ENCODE measurements at places on chromosomes 4 and X. TPM values are rescaled to one million over a fixed set of nuclear protein-coding genes. Genes with fewer than 3 reads are reported as not detected.

DNA sequence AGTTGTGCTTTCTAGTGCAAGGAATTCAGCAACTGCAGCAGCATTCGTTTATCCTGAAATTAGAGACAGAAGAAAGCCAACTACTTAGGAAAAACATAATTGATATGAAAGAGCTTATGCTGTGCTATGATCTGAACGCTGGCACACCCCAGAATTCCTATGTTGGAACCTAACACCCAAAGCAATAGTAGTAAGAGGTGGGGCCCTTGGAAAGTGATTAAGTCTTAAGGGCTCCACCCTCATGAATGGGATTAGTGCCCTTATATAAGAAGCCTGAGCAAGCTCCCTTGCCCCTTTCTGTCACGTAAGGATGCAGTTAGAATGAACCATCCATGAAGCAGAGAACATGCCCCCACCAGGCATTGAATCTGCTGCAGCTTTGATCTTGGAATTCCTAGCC, 5.4 kb upstream of the LSM6 start:
- no peak for DNase-seq
- no peak overlapping the region for H3K27ac ChIP-seq
- H3K4me1 ChIP-seq = peaks cover 2% of the 10 kb centered on the region
- H3K27me3 ChIP-seq = no peaks in the 10 kb centered on the region

GRCh38 chr4:16048619-16049419, 35.0 kb downstream of the PROM1 start:
- H3K36me3 ChIP-seq = no peaks in the 10 kb centered on the region
- no peaks in the 10 kb centered on the region for H3K4me1 ChIP-seq
- no peak overlapping the region for H3K4me3 ChIP-seq
- H3K27ac ChIP-seq = no peak overlapping the region
- DNase-seq = no peak
- no peaks in the 10 kb centered on the region for H3K27me3 ChIP-seq

PDHA1 gene
- 823 TPM for total RNA-seq

MAGEB18 gene
- total RNA-seq = not detected

UGT2A1 gene
- total RNA-seq = not detected

FOXO4 gene
- total RNA-seq = 55.1 TPM

TAF9B gene
- total RNA-seq = 13.4 TPM
